ENCODE measurements at places on chromosomes 4 and X.

- DNase-seq: no peak
Measured at GRCh38 chrX:27085346-27085745, 377.8 kb downstream of the PPP4R3C start.

DNA sequence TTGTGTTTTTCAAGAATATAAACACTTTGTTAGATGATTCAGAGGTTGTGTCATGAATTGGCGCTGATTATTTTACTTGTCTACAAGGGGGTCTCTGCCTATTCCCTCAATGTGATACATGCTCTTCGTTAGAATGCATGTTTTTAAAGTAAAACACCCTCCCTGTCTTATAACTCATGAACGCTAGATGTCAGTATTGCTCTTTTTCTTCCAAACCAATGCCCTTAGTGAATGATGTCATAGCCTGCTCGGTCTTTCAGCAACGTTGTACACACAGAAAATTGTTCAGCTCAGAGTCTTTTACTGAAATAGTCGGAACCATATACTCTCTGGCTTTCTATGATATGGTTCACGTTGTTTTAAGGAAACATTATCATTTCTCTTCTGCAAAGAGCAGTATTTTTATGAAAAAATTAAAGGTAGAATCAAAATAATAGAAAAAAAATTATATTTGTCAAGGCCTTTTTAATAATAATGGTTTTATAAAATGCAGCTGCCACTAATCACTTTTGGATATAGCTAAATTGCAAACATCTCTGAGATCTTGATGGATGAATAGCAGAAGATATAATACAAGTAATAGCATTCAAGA, 292.9 kb downstream of the TLL1 start:
- peak; percentile 55 for DNase-seq

DNA sequence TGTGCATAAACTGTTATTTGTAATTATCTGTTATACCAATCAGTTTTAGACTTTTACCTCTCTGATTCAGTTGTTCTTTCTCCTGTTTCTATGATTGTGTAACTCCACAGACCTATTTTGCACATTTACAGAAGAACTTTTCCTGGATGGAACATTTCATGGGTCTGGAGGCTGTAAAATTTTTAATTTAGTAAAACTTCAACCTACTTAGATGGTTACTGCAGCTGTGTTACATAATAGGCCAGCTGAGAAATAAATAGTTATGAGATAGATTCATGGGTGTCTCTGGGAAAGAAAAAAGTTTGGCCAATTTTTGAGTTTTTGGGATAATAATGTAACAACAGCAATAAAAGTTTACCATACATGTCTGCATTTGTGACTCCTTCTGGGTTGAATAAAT, 253.5 kb downstream of the ARHGAP24 start:
- no peak for DNase-seq

GRCh38 chrX:69238114-69238886, 73.0 kb upstream of the PJA1 start:
- no peak for DNase-seq

- no peak for DNase-seq
Measured at GRCh38 chr4:2095236-2096072, 36.3 kb downstream of the NAT8L start.

DNA sequence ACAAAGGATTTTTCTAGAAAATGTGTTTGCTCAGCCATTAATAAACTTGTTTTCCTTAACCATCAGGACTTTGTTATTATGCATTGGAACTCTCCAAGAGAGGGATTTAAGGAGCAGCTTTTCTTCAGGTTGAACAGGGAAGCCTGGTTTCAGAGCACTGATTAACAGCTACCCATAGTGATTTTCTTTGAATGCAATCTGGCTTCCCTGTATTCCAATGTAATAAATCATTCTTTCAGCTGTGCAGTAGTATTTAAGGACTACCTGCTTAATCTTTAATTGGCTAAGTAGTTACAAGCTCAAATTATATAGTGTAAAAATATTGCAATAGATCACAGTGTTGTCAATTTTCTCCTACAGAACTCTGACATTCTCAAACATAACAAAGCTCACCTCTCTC, 77.5 kb downstream of the TMEM156 start:
- no peak for DNase-seq

GRCh38 chr4:139628184-139629012, 37.2 kb upstream of the MGST2 start:
- DNase-seq: no peak

DNA sequence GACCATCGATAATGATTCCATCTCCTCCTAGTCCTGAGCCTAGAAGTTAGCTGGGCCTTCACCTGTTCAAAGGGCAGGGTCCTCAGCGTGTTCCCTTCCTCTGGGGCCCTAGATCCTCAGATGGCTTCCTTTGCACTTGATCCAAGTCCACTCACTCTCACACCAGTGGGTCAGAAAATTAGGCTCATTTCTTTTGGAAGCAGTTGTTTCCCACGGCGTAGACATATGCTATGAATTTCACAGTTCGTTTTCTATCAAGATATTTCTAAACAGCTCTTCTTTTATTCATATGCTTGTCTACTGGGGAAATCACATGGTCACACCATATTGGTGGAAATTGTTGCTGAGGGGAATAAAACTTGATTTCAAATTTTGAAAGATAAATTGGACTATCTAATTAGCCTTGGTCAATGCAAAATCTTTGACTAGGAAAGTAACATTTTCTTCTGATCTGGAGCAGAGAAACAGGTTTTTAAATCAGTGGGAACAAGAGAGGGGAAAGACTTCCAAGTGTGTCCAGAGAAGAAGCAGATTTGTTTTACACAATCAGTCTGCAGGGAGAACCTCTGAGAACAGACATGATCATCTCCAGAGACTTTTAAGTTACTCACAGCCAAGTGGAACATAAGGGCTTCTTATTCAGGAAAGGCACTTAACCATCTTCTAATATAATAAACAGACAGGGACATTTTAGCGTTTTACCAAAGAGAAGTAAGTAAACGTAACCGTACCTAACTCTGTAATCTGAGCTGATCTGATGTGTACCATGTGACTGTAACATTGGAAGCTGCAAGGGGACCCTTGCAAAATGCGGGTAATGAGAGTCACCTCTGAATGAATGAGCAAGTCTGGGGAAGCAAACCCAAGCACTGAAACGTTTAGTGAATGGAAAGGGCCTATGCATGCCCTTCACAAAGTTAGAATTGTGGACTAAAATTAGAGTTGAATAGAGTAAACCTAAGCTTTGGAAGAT, 455.7 kb upstream of the FAT1 start:
- no peak for DNase-seq

DNA sequence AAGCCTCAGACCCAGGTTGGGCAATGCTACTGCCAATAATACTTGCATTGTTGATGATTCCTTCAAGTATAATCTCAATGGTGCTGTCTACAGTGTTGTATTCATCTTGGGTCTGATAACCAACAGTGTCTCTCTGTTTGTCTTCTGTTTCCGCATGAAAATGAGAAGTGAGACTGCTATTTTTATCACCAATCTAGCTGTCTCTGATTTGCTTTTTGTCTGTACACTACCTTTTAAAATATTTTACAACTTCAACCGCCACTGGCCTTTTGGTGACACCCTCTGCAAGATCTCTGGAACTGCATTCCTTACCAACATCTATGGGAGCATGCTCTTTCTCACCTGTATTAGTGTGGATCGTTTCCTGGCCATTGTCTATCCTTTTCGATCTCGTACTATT, 7.4 kb downstream of the LPAR4 start:
- no peak for DNase-seq

DNA sequence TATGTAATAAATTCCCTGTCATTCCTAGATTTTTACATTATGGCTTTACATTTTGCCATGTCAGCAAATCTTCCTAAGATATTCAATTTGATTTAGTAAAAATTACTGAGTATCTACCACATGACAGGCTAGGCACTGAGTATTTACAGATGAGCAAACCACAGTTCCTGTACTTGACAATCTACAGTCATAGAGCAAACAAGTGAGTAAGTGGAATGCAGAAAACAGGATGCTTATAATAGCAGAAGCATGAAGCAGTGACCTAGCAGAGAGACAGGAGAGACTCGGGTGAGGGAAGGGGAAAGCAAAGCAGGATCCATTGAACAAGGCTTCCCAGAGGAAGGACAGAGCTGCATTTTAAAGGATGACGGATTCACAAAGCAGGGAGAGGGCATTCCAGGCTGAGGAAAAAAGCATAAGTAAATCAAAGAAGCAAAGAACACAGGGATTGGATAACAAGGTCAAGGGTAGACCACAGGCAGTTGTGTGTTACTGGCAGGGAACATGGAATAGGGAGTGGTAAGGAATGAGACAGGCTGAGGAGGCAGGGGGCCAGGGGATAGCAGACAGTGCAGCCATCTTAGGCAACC, 124.7 kb upstream of the C1QTNF7 start:
- peak; percentile 86 for DNase-seq

DNA sequence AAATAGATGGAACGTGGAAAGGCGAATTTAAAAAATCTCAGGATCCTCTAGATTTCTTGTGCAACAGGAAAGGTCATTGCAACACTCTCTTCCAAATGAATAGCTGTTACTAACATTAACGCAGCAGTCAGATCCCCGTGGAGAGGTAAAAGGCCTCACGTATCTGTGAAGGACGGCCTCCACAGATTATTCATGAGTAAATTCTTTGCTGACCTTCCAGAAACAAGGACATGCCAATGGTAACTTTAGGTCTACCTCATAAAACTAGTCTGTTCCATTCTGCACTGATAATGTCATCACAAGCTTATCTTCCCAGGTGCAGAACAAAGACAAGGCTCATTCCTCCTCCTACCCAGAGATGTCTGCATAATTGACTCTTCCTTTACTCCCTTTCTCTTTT, 16.1 kb upstream of the REPS2 start:
- DNase-seq: no peak

DNA sequence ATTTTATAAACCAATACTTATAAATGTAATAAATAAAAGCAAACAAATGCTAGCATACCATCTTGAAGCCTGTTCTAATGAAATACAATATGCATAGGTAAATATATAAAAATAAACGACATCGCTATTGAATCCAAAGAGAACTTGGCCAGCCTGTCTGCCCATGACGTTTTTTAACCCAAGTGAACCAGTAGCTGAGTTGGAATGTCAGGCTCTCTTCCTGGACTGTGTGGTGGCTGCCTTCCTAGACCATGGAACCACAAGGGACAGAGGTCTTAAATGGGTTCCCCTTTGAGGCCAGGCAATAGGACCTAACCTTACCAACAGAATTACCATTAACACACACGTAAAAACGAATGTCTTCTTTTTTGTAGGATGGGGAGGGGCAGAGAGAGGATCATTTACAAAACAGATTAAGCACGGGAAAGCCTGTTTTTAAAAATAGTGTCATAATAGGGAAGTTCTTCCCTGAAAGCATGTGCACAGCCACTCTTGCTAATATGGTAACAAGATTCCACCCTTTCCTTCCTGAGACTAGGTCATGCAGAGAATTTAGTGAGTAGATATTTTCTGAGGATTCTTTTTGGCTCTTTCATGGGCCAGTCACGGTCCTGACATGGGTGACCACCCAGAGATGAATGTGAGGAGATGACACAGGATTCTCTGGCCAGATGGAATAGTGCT, 69.4 kb upstream of the ACSL1 start:
- no peak for DNase-seq

- peak; percentile 70 for DNase-seq
Measured at GRCh38 chrX:12955882-12956703, 18.8 kb upstream of the TMSB4X start.

DNA sequence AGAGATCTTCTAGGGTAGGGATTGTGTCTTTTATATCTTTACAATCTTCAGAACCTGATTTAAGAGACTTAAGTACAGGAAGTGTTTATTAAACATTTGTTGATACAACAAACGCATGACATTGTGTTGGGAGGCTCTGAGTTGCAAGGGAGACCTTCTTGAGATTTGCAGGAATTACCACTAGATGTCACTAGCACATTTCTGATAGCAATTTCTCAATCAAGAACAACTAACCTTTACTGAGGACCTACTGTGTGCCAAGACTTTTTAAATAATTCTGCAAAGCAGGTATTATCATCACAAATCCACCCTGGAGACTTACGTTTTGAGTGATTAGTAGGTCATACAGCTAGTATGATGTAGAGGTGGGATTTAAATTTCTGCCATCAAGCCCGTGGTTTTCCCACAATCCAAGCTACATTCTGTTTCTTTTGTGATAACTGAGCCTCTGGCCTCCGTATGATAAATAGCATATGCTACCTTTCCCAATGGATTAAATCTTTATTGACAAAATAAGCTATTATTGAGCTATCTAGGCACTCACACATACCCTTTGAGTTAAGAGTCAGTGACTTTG, 986.0 kb downstream of the CCSER1 start:
- peak; percentile 3 for DNase-seq

- peak; percentile 23 for DNase-seq
Measured at GRCh38 chr4:56674984-56675383, 6.1 kb downstream of the HOPX start.

DNA sequence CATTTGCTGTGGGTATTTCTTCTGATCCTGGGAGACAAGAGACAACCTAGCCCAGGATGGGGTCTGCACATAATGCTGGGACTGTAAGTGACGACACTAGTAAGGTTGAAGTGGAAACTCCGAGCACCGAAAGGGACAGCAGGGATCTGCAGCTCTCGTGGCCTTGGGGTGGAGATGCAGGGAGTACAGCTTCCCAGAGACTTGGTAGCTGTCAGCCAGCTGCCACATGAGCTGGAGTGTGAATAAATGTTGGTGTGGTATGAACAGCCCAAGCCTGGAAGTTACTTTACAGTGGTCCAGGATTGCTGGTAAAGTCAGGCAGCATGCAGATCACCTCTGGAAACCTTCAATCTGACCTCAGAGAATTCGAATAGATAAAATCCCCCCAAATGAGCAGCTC, 97.6 kb downstream of the FAM193A start:
- no peak for DNase-seq

DNA sequence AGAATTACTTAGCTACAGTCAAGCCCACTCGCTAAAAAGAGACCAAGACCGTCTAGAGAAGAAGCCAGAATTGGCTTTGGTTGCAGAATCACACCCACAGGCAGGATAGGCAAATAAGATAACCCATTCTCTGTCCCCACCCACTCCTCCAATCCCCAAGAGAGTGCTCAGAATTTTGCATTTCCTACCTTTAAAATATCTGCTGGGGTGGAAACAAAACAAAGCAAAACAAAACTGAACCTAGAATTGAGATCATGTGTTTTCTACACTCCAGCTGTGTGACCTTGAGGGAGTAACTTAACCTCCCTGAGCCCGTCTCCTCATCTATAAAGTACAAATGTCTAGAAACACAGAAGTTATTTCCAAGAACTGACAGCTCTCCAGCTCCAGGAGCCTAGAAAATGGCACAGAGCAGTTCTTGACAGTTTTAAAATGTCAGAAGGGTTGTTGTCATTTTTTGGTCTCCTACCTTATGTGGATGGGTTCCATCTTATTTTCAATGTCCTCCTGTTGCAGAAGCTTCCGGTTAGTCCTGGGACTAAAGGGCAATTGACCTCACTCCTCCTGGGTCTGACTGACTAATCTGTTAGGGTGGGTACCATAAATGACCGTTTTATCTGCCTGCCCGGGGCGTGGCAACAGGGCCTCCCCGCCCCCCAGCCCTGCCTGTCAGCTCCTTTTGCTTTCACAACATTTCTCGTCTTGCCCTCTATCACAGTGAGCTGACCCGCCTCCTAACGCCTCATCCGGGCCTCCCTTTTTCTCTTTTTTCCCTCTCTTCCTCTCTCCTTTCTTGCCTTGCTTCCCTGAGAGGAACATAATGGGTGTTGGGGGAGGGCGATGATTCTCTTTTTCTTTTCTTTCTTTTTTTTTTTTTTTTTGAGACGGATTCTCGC, 114.0 kb downstream of the RBM47 start:
- no peak for DNase-seq

All from HCEC 1CT (cell line).